Colonic mucosa (tissue), 4 donors: ENCODE measurements at places on chromosomes 3 and 15.

DNA sequence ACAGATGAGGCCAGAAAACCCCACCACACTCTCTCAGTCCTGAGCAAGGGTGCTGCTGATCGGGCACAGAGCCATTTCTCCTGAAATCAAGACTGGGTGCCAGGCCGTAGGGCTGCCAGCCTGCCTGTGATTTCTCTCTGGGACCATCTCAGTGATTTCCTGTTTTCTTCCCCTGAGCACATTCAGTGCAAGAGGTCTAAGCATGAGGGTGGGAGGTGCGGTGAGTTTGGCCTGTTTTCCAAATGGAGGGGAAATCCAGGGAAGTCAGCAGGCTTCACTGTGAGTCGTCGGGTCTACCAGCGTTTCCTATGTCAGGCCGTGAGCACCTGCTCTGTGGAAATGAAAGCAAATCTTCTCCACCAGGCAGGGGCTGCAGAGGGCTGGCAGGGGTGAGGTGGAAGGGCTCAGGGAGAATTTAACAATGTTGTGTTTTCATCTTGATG is 82.3 kb downstream of the ST6GAL1 start:
- no peaks in the 10 kb centered on the region for H3K36me3 ChIP-seq
- H3K27ac ChIP-seq: peak overlapping the region; percentile 16
- H3K4me1 ChIP-seq: no peaks in the 10 kb centered on the region
- no peak overlapping the region for H3K4me3 ChIP-seq

- no peak for DNase-seq
- no peaks in the 10 kb centered on the region for H3K27me3 ChIP-seq
- no peak overlapping the region for H3K27ac ChIP-seq
- H3K4me1 ChIP-seq: no peaks in the 10 kb centered on the region
- H3K4me3 ChIP-seq: no peak overlapping the region
- H3K36me3 ChIP-seq: no peaks in the 10 kb centered on the region
Observed at GRCh38 chr3:118527514-118528044, 507.1 kb downstream of the IGSF11 start.

- H3K27ac ChIP-seq: no peak overlapping the region
- DNase-seq: no peak
- H3K36me3 ChIP-seq: no peaks in the 10 kb centered on the region
- no peak overlapping the region for H3K4me3 ChIP-seq
Observed at GRCh38 chr3:88013592-88013991, 45.2 kb downstream of the CGGBP1 start.

DNA sequence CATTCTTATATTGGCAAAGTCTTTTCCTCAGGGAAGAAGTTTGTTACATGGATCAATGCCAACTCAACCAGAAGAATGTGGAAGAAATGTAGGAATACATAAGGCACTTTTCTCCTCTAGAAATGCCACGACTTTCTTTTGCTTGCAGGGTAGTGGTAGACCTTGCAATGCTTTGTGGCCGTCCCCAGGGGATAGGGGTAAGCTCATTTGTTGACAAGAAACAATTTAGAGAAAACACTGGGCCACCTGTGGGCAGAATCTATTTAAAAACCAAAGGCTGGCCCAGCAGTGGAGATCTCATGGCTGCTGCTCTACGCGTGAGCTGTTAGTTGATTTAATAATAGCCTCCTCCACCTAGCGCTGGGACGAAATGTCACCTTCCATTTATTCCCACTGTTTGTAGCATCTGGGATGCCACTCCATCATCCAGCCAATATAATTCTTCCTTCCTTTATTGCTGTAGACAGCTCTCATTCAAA is 64.6 kb upstream of the PFN2 start:
- no peak overlapping the region for H3K27ac ChIP-seq
- H3K27me3 ChIP-seq: no peaks in the 10 kb centered on the region
- H3K4me3 ChIP-seq: no peak overlapping the region
- no peaks in the 10 kb centered on the region for H3K4me1 ChIP-seq
- no peaks in the 10 kb centered on the region for H3K36me3 ChIP-seq
- no peak for DNase-seq

DNA sequence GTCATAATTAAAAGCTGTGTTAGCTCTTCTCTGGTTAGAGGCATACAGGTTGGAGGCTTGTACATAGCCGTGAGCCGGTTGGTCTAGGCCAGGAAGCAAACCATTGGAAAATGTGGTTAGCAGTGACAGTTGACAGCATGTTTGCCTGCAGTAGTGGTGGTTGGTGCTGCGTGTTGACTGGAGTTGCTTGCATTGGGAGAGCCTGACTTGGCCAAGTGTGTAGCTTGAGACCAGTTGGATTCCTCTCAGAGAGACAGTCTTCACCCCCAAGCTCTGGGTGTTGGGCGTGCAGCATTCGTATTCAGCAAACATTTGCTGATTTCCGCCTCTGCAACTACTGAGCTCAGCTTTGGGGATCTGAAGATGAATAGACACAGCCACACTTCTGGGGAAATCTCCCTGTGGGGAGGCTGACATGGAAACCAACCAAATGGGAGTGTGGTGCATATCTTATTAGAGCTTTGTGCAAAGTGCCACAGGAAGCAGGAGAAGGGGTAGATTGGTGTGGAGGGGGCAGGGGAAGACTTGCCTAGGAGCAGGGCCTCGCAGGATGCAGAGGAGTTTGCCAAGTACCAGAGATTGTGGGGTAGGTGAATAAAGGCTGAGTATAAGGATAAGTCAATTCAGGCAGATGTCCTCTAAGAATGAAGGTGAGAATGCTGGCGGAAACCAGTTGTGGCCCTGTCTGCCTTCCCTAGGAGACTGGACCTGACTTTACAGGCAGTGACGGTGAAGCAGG is 83.5 kb downstream of the IGF1R start:
- no peak for DNase-seq
- H3K4me3 ChIP-seq: no peak overlapping the region
- H3K27ac ChIP-seq: no peak overlapping the region
- no peaks in the 10 kb centered on the region for H3K36me3 ChIP-seq
